ENCODE measurements at places on chromosomes 5 and 9.

GRCh38 chr9:94159069-94159939, 75.0 kb downstream of the PTPDC1 start:
- H3K27ac ChIP-seq = no peak overlapping the region
- DNase-seq = no peak
- H3K4me3 ChIP-seq = no peak overlapping the region
- peaks cover 4% of the 10 kb centered on the region for H3K36me3 ChIP-seq
- H3K4me1 ChIP-seq = peaks cover 26% of the 10 kb centered on the region

DNA sequence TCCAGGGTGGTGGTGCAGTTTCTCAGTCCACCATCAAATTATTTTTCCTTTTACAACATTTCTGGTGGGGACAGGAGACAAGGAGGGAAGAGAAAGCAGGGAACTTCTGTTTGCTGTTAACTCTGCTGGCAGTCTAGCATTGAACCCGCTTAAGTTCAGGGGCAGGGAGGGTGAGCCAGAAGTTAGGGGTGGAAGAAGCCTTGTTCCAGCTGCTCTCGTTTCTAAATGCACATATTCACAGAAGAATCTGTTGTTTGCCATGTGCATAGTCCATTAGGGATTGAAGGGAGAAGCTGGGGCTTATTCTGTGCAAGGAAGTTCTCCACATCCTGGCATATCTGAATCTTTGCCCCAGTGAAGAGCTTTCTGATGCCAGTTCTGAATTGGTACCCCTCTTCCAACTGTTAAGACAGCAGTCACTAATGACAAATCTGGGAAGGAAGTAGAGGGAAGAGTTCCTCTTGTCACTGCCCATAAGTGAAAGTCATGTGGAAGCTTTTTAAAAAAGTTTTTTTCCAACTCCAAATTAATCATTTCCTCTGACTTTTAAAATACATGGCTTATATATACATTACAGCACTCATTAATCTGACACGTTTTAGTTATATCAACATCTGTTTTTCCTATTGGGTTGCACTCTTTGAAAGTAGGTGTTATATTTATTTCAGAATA, 32.6 kb upstream of the ACOT12 start:
- no peak for DNase-seq
- no peaks in the 10 kb centered on the region for H3K27me3 ChIP-seq
- H3K4me3 ChIP-seq = no peak overlapping the region
- H3K4me1 ChIP-seq = peaks cover 5% of the 10 kb centered on the region
- no peak overlapping the region for H3K27ac ChIP-seq
- no peaks in the 10 kb centered on the region for H3K36me3 ChIP-seq

- H3K4me3 ChIP-seq = no peak overlapping the region
- no peaks in the 10 kb centered on the region for H3K4me1 ChIP-seq
- no peak for DNase-seq
- no peak overlapping the region for H3K27ac ChIP-seq
- no peaks in the 10 kb centered on the region for H3K27me3 ChIP-seq
- H3K36me3 ChIP-seq = no peaks in the 10 kb centered on the region
Observed at GRCh38 chr5:7586480-7586879, 190.5 kb downstream of the ADCY2 start.

GRCh38 chr9:127507751-127508648, 56.7 kb downstream of the LRSAM1 start:
- peaks cover 23% of the 10 kb centered on the region for H3K36me3 ChIP-seq
- DNase-seq = no peak
- H3K27ac ChIP-seq = no peak overlapping the region
- H3K27me3 ChIP-seq = no peaks in the 10 kb centered on the region

- DNase-seq = no peak
- H3K36me3 ChIP-seq = no peaks in the 10 kb centered on the region
- peaks cover 32% of the 10 kb centered on the region for H3K4me1 ChIP-seq
Observed at GRCh38 chr9:123996731-123997421, 14.7 kb upstream of the LHX2 start.

DNA sequence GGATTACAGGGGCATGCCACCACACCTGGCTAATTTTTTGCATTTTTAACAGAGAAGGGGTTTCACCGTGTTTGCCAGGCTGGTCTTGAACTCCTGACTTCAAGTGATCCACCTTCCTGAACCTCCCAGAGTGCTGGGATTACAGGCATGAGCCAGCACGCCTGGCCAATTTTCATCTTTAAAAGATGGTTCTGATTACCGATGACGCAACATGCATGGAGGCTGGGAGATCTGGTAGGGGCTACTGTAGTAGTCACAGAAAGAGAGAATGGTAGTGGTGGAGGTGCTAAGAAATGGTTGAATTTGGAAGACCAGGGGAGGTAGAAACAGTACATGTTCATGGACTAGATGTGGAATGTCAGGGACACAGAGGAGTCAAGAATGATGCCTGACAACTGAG, 22.4 kb upstream of the RETREG1 start:
- H3K4me1 ChIP-seq = peaks cover 2% of the 10 kb centered on the region
- no peaks in the 10 kb centered on the region for H3K27me3 ChIP-seq
- peaks cover 4% of the 10 kb centered on the region for H3K36me3 ChIP-seq
- DNase-seq = no peak

GRCh38 chr5:41048986-41049385, 22.2 kb downstream of the MROH2B start:
- no peak overlapping the region for H3K27ac ChIP-seq
- no peak overlapping the region for H3K4me3 ChIP-seq
- no peak for DNase-seq
- no peaks in the 10 kb centered on the region for H3K36me3 ChIP-seq
- H3K4me1 ChIP-seq = peaks cover 2% of the 10 kb centered on the region

DNA sequence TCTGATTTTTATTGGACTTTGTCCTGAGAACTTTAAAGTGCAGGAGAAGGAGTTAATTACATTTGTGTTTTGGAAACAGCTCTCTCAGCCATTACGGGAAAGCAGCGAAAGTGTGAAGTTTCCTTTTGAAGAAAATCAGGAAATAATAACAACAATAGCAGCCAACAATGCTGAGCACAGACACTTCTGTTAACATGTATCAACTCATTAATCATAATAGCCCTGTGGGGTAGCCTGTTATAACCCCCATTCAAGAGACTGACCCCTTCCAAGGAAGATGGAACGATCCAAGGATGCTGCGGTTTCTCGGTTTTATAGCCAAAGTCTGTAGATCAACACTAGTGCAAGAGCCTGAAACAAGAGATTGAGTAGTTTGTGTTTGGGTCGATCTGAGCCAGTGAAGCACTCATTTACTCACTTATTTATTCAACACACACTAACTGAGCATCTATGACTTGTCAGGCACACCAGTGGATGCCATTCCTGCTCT, 195.5 kb downstream of the DRD1 start:
- no peaks in the 10 kb centered on the region for H3K36me3 ChIP-seq
- no peaks in the 10 kb centered on the region for H3K4me1 ChIP-seq
- no peak overlapping the region for H3K27ac ChIP-seq
- no peak overlapping the region for H3K4me3 ChIP-seq

- no peak for DNase-seq
- H3K27me3 ChIP-seq = no peaks in the 10 kb centered on the region
- no peak overlapping the region for H3K4me3 ChIP-seq
- no peaks in the 10 kb centered on the region for H3K36me3 ChIP-seq
Observed at GRCh38 chr5:83354958-83355357, 116.6 kb upstream of the VCAN start.

DNA sequence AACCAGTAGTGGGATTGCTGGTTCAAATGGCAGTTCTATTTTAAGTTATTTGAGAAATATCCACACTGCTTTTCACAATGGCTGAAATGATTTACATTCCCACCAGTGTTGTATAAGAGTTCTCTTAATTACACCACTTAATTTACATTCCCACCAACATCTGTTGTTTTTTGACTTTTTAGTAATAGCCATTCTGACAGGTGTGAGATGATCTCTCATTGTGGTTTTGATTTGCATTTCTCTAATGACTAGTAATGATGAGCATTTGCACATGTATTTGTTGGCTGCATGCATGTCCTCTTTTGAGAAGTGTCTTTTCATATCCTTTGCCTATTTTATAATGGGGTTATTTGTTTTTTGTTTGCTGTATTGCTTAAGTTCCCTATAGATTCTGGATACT, 688.3 kb downstream of the PRR16 start:
- no peaks in the 10 kb centered on the region for H3K27me3 ChIP-seq
- H3K36me3 ChIP-seq = no peaks in the 10 kb centered on the region
- no peak for DNase-seq
- H3K4me1 ChIP-seq = no peaks in the 10 kb centered on the region
- no peak overlapping the region for H3K27ac ChIP-seq

Measured in activated CD8-positive, alpha-beta T cell treated with anti-CD3 and anti-CD28 coated beads, Interleukin-2, amount 10 ng/mL, durations not matched to agents 7 days and 5 days (primary cell).